CMK (cell line): ENCODE measurements at places on chromosomes 4 and X.

DNA sequence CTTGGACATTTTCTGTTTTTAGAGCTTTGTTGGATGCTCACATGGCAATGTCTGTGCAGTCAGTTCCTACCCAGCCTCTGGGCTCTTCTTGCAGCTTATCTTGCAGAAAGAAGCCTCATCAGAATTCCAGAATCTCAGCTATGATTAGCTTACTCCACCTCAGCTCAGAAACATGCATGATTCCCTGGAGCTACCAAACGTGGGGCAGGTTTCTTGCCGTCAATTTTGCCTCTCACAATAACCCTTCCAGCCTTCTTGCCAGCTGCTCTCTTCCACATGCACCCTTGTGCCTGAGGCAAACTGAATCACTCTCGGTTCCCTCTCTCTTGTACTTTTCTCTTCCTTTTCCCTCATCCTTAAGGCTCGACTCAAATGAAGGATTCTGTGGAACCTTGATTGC is 141.4 kb downstream of the PTTG2 start:
- DNase-seq = no peak

DNA sequence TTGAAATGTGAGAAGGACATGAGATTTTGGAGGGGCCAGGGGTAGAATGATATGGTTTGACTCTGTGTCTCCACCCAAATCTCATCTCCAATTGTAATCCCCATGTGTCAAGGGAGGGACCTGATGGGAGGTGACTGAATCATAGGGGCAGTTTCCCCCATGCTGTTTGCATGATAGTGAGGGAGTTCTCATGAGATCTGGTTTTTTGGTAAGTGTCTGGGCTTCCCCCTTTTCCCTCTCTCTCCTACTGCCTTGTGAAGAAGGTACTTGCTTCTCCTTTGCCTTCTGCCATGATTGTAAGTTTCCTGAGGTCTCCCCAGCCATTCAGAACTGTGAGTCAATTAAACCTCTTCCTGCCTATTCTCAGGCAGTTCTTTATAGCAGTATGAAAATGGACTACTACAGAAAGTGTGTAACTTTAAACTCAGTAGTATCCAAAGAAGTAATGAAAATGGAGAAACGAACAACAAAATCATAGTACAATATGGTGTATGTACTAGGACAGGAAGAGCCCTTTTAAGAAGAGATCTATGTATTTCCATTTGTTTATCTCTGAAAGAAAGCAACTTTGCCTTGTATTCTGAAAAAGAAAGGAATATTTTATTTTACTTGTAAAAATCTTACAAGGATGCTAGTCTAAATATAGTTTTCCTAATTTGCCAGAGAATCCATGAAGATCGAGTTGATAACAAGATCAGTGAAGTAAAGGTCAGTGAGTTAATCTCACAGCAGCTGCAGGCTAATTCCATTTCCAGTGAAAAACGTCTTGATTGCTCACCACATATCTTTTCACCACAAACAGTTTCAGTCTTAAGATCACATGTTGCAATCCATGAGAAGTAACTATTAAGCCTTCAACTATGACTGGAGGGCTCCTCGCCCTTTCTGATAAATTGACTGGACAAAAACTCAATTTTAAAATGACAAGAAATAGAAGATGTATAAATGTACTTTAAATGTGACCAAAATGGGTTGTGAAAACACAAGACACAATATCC is 20.5 kb downstream of the PKD2 start:
- DNase-seq = no peak

- no peak for DNase-seq
These were observed 296.1 kb downstream of the TLL1 start for GRCh38 chr4:166169111-166169510.

DNA sequence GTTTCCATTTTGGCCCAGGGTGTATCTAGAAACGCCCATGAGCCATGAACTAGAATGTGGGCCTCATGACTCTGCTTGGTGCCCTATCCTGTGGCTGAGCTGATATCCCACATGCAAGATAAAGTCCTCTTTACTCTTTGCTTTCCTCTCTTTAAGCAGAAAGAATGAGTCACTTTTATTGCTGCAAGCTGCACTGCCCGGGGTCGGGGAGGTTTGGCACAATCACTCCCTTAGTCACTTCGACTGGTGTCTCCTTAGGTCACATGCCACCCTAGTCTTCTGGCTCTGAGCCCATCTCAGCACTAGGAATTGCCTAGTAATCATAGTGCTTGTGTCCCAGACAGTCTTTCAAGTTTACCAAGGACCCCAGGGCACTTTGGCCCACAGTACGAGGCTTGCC is 75.1 kb upstream of the CXorf66 start:
- no peak for DNase-seq

- no peak for DNase-seq
These were observed 90.5 kb downstream of the ELOVL6 start for GRCh38 chr4:110107866-110108265.

GRCh38 chr4:132071815-132072214 is 1077.3 kb upstream of the PCDH10 start:
- no peak for DNase-seq

DNA sequence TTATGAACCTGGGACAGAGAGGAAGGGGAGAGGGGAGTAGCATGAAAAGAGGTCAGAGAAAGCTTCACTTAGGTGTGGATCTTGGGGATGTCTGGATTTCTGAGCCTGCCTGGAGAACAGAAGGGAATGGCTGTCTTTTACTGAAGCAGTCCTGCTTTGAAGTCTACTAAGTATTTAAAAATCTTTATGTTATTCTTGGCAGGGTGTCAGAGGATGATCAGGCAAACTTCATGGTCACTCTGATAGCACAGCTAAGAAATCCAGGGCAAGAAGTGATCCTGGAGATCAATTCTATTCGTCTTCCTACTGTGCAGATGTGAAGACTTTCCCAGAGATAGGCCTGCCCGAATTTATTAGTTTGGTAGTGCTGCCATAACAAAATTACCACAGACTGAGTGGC is 464.4 kb upstream of the BOD1L1 start:
- DNase-seq = no peak

- no peak for DNase-seq
These were observed 88.9 kb upstream of the FAT4 start for GRCh38 chr4:125225806-125226205.

DNA sequence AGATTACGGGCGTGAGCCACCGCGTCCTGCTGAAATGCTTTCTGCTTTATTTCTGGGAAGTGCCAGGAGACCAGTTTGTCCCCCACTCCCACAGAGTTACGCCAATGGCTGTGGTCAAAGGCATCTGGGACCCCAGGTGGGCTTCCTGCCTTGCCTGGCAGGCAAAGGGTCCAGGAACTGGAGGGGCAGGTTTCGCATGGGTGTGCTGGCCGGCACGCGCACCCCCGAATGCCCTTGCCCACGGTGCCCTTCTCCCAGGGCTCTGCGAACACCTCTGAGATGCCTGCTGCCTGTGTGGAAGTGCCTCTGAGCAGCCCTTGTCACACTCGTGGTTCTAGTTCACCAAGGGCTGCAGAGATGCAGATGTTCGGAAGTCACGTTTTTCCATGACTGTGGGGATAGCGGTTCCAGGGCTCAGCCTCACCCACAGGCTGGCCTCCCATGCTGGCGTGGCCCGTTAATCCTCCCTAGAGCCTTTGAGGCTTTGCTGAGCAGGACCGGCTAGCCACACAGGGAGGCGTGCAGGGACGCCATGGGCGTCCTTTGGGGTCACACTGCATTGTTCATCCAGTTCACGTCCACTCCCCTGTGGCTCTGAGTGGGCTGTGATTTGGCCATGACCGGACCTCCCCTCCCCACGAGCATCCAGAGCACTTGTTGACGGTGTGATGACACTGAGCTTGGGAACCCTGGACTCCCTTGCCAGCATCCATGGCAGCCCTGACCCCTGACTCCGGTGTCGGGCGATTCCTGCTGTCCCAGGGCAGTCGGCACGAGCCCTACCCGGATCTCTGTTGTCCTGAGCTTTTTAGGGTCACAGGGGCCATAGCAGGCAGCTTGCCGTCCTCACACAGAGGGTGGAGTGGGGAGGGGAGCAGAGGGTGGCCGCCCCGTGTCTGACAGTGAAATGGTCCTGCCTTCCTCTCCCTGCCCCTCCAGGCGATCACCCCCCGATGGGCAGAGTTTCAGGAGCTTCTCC is 12.7 kb upstream of the ADD1 start:
- DNase-seq = no peak

- DNase-seq = no peak
These were observed 69.2 kb downstream of the SORCS2 start for GRCh38 chr4:7261536-7261935.

- DNase-seq = no peak
These were observed 76.0 kb upstream of the AP1S2 start for GRCh38 chrX:15930585-15930984.

GRCh38 chr4:140726776-140727500 is 29.2 kb downstream of the TBC1D9 start:
- DNase-seq = no peak

- DNase-seq = no peak
These were observed 24.2 kb upstream of the EPGN start for GRCh38 chr4:74284053-74284452.

GRCh38 chrX:95885074-95885473 is 799.6 kb upstream of the DIAPH2 start:
- DNase-seq = no peak

DNA sequence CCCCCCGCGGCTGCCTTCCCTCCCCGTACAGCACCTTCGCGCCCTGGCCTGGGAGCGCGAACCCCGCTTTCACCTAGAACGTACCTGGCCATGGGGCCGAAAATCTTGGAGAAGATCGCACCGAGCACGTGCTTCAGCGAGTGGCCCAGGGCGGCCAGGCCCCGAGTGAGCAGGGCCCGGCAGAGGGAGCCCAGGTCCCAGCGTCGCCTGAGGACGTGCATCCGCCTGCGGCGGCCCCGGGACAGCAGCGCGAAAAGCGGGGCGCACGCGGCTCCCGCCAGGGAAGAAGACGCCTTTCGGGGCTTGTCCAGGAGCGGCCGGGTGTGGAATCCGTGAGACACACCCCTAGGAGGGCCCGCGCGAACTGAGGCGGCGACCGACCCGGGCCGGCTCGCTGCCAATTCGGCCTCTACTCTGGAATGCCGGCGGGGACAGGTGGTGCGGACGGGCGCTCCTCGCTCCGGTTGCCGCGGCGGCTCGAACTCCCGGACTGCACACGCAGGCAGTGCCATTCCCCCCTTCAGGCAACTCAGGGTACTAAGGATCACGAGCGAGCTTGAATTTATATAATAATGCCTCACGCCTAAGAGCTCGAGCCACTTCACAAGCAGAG is at the start of gene HS6ST2:
Gene HS6ST2 (minus strand): TSS at position 539 of the 613 bp plus-strand sequence.
- no peak for DNase-seq

- DNase-seq = no peak
These were observed 31.9 kb upstream of the FAM9C start for GRCh38 chrX:13076176-13076961.

GRCh38 chr4:38177641-38178391 is 217.6 kb downstream of the PTTG2 start:
- DNase-seq = no peak

- peak; percentile 18 for DNase-seq
These were observed 999.0 kb upstream of the ADGRL3 start for GRCh38 chr4:60201052-60201673.

DNA sequence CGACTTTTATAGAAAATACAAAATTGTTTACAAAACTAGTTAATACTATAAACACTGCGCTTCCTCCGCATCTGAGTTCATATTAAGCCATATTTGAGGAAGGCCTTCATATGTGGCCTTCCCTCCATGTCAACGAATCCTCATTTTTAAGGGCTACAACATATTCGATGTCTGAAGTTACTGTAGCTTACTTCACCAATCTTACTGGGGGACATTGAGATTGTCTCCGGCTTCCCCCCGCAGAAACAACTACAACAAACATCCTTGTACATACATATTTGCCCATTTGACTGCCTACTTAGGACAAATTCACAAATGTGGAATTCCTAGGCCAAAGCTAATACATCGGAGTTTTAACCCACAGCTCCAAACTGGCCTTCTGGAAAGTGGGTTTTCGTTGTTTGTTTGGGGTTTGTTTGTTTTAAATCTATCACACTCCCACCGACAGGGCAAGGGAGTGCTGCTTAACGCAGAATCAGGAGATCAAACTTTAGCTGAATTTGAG is 581 bp upstream of the FAM114A1 start:
- no peak for DNase-seq

DNA sequence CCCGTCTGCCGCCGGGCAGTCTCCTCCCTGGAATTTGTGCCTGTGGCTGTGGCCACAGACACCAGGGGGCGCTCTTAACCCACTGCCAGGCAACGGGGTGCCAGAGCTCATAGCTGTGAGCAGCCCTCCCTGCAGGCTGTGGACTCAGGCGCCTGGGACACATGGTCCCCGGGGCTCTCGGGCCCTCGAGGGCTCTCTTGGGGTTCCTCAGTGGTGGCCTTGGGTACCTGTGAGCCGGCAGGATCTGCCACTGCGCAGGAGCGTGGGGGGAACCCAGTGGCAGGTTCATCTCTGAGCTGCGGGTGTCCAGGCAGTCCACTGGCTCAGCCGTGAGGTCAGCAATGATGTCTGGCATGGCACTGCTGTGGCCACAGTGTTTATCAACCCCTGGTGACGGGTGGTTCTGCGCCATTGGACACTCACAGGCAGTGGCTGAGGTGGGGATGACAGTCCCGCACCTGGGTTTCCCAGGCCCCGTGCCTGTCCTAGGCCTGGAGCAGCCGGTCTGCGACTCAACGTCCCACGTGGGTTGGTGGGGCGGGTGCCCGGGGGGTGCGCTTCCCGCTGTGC is 37.2 kb downstream of the PCGF3 start:
- DNase-seq = no peak

- no peak for DNase-seq
These were observed 24.8 kb downstream of the NELFA start for GRCh38 chr4:1983846-1984405.

- no peak for DNase-seq
These were observed 61.1 kb downstream of the ATXN3L start for GRCh38 chrX:13258725-13259124.

DNA sequence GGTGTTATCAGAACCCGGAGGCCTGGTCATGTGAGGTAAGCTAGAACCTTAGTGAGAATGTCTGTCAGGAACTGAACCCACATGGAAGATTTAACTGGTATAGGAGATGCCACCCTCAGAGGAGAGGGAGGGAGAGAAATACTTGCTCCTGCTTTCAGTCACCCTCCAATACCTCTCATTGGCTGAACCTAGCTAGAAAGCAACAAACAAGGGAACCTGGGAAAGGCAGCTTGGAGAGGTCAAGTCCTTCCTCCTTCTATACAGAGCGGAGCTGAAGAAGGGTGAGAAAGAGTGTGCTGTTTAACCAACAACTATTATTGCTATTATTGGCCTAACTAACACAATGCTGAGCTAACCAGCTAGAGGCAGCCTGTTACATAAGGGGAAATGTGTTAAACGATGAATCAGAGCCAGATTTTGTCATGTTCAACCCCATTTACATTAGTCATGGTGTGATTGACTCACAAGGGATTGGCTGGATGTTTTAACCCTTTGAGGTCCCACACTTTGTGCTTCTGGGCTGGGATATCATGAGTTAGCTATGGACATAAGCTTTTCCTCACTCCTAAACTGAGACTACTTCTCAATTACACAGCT is 96.5 kb upstream of the ESX1 start:
- DNase-seq = no peak

GRCh38 chr4:184807256-184807655 is 18.5 kb downstream of the ACSL1 start:
- no peak for DNase-seq

DNA sequence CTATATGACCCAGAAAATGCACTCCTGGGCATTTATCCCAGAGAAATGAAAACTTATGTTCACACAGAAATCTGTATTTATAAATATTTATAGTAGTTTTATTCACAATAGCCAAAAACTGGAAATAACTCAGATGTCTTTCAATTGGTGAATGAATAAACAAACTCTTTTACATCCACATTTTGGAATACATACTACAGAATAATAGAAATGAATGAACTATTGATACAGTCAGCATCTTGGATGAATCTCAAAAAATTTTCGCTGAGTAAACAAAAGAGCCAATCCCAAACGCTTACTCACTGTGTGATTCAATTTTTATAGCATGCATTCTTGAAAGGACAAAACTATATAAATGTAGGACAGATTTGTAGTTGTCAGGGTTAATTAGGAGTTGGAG is 75.1 kb upstream of the HTR2C start:
- no peak for DNase-seq
